ENCODE measurements at places on chromosomes 7 and 10.

- no peak for DNase-seq
These were observed 486.4 kb downstream of the PHTF2 start for GRCh38 chr7:78284945-78285344.

- DNase-seq: no peak
These were observed 9.3 kb downstream of the ADAP1 start for GRCh38 chr7:945147-945555.

GRCh38 chr7:87948371-87948770 is 14.3 kb downstream of the ADAM22 start:
- no peak for DNase-seq

DNA sequence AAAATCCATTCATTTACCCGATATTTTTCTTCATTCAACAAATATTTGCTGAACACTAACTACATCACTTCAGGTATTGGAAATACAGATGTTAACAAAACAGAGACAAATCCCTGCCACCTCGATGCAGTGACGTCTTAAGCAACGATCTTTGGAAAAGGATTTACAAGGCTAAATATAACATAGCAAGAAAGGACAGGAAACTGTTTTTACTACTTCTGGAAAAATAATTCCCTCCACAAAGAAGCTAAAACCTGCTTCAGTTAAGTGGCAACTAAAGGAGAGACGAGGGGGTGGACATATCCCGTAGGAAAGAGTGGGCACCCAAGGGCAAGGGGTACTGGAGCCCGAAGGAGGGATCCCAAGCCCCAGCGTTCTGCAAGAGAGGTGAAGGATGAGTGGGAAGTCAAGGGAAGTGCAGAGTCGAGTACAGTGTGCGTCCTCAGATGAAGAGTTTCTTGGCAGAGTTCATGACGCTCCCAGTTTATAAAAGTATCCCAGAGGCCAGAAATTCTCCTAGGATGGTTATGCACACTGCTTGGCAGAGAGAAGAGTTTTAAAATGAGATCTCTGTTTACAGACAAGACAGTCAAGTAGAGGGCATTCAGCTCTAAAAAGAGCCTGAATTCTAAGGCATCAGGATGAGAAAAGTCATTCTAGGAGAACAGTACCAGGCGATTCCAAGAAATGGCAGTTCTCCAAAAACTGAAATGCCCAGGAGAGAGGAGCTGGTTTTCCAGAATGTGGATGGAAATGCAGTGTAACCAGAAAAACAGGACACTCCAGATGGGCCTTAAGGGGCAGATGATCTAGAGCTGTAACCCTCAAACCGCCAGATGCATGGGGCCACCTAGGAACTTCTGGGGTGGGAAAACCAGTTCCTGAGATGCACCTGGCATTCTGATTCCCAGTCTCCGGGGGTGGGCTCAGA is 97.3 kb downstream of the GRB10 start:
- no peak for DNase-seq

DNA sequence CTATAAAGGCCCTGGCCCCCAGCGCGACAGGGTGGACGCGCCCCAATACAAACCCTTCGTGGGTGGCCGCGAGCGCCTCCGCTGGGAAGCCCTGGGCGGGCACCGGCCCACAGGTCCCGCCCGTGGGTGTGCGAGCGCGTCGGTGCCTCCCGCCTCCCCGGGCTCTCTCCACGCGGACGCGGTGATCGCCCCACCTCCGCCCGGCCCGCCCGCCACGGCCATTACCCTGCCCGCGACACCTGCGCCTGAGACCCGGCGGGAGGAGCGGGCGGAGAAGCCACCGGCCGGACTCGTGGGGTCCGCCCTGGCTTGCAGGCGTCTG is 81.2 kb downstream of the PAX2 start:
- no peak for DNase-seq

DNA sequence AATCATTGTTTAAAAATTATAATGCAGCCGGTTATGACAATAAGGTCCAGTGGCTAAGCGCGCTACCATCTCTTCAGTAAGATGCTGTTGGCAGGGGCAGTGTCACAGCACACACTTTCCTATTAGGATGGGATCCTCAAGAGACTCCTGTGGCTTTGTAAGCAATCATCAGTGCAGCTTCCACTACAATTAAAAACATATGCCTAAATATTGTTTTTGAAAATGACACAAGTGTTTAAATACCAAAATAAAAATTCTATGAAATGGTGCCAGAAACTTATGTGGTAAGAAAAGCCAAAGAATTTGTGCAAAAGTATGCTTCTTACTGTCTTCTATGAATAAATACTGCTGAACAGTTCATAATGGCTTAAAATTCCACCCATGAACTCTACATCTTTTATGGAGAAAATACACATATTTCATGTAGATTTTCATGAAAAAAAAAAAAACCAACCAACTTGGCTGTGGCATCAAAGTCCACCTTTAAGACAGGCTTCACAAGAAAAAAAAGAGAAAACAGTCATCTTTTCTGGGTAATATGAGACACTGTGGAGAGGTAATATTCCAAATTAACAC is 132.8 kb downstream of the SEMA3C start:
- no peak for DNase-seq

GRCh38 chr7:154867068-154867467 is 135.9 kb downstream of the PAXIP1 start:
- no peak for DNase-seq

DNA sequence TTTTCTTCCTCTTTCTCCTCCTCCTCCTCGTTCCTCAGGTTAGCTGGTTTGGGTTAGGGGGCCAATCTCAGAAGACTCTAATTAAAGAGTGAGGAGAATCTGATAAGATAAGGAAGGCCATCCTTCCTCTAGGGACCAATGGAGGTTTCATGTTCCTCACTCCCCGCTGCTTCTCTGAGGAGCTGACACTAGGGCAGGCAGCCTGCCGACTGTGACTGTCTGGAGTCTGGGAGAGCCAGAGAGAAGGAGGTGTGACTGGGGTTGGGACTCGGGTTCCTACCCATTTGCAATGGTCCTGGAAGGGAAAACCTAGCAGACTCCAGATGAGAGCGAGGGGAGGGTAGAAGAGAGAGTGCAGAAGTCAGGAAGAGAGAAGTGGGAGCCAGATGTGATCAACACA is 15.3 kb downstream of the PAX2 start:
- no peak for DNase-seq

DNA sequence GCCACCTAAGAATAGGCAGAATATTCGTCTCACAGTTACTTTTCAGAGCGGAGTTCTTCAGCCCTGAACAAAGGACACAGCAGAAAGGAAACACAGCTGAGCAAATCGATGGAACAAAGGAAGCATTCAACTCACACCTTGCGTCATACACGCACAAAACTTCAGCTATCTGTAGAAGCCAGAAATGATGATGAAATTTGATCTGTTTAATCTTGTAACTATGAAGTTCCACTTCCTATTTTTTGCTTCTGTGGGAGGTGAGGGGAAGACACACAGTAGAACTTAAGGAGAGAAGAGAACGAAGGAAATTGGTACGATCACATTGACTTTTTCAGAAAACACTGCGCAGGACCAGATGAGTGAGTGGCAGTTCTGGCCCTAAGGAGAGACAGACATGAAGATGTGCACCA is 26.2 kb downstream of the FAM171A1 start:
- peak; percentile 42 for DNase-seq

- DNase-seq: no peak
These were observed 33.2 kb upstream of the CABCOCO1 start for GRCh38 chr10:61629576-61629975.

DNA sequence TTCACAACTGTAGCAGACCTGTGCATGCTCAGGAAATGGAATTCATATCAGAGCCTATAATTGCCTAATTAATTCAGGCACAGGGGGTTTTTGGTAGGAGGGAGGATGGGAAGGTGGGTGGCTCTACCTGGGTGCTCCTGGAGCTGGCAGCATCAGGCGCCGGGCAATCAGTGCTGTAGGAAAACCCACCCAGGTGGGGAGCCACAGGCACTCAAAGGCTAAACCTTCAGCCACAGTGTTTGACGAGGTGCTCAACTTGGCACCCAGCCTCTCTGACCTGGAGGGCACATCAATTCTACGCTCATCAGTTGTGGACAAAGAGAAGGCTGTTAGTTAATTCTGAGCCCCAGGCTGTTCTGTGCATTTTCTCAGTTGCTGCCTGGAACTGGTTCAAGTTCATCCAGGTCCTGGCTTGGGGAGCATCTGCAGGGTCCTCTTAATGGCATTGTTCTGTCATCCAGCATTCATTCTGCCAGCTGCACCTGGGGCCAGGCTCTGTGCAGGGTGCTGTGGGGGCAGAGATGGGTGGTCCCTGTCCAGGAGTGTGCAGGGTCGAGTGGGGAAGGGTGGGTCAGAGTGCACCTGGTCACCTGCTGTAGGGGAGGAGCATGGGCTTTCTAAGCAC is 54.1 kb upstream of the NPTX2 start:
- DNase-seq: peak; percentile 78

DNA sequence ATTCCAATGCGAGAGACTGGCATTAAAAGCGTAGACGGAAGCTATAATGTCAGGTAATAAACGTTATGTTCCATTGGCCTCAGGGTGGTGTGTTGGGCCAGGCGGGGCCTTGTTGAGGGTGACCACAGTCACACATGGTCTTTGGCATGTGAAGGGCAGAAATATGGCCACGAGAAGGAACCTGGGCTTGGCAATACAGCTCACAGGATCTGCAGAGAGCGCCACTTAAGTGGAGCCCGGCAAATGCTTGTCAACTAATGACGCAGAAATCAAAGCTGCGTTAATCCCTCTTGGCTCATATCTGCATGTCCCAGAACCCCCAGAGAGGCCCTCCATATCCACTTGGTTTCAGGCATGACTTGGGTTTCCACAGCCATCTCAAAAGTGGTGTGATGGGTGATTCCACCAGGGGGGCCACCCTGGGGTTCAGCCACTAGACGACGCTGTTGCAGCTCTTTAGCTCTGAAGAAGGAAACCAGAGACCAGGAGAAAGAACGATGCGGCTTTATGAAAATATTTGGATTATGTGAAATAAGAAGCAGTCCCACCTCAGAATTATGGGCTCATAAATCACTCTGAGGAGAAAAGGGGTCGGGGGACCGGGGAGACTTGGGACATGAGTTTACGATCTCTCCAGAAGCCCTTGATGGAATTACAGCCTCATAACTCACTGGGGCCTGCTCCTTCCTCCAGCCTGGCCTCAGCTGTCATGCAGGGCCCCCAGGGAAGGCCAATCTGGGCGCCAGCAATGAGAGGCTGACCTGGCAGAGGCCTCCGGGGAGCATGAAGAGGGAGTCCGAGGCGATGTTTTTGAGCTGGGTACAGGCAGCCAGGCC is 462.5 kb downstream of the PLXNA4 start:
- DNase-seq: no peak

GRCh38 chr7:64098-64915 is 128.1 kb upstream of the FAM20C start:
- no peak for DNase-seq

DNA sequence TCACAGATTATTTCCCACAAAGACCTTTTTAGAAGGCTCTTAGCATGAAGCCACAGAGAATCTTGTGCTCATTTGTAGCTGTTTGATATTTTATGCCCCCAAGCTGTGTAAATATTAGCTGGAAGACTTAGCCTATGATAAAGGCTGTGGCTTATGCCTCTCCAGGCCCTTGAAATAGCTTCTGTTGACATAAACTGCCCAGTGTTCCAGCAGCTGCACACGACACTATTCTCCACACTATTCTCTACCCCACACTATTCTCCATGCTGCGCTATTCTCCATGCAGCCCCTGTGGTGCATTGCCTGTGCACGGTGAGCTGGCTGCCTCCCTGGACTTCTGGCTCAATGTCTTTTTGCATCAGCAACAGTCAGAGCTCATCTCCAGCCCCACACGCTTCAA is 13.1 kb downstream of the DDC start:
- peak; percentile 96 for DNase-seq

DNA sequence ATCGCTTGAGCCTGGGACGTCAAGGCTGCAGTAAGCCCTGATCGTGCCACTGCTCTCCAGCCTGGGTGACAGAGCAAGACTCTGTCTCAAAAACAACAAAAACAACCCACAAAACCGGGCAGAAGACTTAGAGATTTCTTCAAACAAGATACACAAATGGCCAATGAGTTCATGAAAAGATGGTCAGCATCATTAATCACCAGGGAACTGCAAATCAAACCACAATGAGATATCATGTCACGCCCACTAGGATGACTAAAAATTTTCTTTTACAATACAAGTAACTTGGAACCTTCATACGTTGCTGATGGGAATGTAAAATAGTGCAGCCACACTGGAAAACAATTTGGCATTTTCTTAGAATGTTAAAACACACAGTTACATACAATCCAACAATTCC is 77.3 kb upstream of the GRID1 start:
- DNase-seq: no peak

- DNase-seq: no peak
These were observed 232.0 kb downstream of the VTI1A start for GRCh38 chr10:112678987-112679386.

DNA sequence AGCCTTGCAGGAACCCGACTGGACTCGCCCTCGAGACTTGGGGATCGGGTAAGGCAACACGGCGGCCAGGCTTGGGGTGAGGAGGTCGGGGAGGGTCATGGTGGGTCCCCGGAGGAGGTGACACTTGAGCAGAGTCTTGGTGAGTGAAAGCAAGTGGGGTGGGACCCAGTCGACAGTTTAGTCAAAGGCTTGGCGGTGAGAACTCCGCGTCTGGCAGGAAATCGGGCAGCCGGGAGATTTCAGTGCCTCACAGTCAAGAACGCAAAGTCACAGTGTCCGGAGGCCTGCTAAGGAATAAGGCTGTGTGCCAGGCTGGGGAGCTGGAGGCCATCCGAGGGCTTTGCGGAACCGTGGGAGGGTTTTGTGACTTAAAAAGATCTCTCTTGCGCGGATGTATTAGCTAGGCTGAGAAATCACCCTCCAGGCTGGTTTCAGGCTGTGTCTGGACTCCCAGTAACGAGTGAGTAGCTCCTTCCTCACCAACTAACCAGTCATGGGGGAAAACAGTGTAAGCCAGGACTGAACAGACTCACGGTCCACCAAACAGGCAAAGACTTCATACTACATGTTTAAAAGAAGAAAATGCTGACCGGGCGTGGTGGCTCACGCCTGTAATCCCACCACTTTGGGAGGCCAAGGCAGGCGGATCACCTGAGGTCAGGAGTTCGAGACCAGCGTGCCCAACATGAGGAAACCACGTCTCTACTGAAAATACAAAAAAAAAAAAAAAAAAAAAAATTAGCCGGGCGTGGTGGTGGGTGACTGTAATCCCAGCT is 613 bp downstream of the AP5Z1 start:
- no peak for DNase-seq

- no peak for DNase-seq
These were observed 277.6 kb upstream of the NRP1 start for GRCh38 chr10:33612116-33612515.

DNA sequence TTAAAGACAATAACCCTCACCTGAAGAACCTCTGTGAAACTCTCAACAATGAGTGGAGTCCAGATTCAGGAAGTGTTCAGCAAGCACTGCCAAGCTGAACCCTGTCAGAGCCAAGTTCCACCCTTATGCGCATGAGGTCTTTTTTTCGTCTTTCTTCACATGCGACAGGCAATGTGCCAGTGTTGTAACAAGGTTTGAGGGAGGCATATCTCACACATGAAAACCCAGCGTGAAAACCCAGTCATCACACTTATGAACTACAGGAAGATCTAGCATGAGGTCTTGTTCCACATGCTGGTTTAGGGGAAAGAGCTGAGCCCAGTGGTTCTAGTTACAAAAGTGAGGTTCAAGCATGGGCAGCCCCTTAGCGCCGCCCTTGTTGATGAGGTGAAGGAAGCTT is 49.7 kb downstream of the RABGEF1 start:
- DNase-seq: no peak

Measured in NCI-H1105 treated with DMSO at 0.1 percent for 48 hours (cell line).